ENCODE measurements at places on chromosomes 2 and 18.

DNA sequence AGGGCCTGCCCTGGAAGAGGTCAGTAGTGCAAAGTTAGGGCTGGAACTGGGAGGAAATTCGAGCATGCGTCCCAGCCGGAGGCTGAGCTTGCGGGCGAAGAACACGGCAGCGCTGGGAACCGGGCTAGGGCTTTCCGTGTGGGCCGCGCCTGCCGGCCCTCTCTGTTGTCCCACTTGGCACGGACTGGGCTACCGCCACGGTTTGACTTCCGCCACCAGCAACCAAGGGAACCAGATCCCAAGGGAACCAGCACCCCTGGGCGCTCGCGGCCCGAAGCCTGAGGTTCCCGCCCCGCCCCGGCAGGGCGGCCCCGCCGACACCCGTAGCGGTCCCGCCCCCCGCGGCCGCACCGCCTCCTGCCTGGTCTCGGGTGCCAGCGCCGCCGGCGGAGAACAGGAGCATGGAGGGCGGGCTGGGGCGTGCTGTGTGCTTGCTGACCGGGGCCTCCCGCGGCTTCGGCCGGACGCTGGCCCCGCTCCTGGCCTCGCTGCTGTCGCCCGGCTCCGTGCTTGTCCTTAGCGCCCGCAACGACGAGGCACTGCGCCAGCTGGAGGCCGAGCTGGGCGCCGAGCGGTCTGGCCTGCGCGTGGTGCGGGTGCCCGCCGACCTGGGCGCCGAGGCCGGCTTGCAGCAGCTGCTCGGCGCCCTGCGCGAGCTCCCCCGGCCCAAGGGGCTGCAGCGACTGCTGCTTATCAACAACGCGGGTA, at the start of gene SPR:
SPR (plus strand) TSS at position 377 of the 708 bp plus-strand sequence; CDS start at position 402, 25 bp downstream.
- DNase-seq: peak; percentile 82

DNA sequence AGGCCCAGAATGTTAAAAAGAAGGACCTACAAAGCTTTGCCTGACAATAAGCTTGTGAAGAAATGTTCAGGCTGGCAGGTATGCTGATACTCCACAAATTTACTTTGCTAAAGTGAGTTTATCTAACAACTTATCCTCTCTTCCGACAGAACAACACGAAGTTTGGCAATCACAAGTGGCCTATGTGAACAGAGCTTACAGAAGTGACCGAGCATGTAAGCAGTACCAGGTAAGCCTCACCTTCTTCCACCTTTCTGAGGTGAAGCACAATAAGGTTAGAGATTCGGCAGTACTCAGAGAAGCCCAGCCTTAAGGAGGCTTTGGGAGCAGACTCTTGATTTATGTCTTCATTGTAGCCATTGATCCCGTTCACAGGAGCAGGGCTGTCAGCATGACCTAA, 9.0 kb upstream of the LCT start:
- no peak for DNase-seq

GRCh38 chr2:170228429-170228828, 50.5 kb downstream of the MYO3B start:
- no peak for DNase-seq

- DNase-seq: no peak
Measured at GRCh38 chr2:48427552-48427951, 102.4 kb upstream of the STON1 start.

- DNase-seq: no peak
Measured at GRCh38 chr2:72048881-72049477, 98.7 kb downstream of the CYP26B1 start.
